ENCODE measurements at places on chromosomes 16 and 17.

GRCh38 chr17:12227547-12227946 lies 206.9 kb downstream of the MAP2K4 start:
- no peak for DNase-seq

DNA sequence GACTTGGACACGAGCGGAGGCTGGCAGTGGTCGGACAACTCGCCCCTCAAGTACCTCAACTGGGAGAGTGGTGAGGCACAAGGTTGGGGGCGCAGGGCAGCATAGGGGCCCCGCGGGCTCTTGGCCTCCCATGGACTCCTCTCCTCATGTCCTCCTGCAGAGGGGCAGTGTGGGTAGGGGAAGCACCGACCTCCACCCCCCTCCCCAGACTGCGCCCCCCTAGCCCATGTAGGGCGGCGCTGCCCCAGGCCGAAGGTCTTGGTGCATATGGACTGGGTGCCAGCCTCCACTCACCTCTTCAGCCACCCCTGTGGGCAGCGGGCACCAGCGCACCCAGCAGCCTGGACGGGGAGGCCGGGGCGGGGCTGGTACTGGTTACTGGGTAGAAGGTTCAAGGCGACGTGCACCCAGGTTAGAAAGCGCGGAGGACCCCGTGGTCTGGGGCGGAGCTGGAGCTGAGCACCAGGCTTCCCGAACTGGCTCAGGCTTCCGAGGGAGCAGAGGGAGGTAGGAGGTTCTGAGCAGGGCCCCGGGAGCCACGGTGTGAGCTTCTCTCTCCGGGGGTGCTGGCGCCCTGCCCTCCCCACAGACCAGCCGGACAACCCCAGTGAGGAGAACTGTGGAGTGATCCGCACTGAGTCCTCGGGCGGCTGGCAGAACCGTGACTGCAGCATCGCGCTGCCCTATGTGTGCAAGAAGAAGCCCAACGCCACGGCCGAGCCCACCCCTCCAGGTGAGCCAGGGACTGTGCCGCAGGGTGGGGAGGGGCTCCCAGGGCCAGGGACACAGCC lies 39.5 kb downstream of the MRC2 start:
- no peak for DNase-seq

- no peak for DNase-seq
These were observed 14.0 kb upstream of the SLC6A4 start for GRCh38 chr17:30249460-30249859.

- no peak for DNase-seq
These were observed 5.3 kb downstream of the ST6GALNAC1 start for GRCh38 chr17:76638263-76638662.

DNA sequence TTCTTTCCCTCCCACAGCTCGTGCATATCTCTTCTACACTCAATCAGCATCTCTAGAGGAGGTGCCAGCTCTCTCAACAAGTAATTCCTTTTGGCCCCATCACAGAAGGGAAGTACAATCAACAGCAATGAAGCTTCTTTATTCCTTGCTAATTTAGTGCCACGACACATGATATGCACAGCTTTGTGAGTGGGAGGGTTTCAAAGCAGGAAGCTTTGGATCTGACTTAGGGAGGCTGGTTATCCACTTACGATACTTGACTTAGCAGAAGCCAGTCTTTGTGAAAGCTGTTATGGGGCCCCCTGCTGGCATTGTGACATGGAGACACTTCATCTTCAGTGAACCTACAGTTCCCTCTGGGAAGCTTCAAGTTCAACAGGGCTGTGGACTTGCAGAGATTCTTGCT lies 81.0 kb downstream of the TMEM100 start:
- no peak for DNase-seq
